ENCODE measurements at places on chromosomes 2 and 18.

GRCh38 chr2:189372688-189373257 is 68.5 kb upstream of the WDR75 start:
- DNase-seq: no peak

DNA sequence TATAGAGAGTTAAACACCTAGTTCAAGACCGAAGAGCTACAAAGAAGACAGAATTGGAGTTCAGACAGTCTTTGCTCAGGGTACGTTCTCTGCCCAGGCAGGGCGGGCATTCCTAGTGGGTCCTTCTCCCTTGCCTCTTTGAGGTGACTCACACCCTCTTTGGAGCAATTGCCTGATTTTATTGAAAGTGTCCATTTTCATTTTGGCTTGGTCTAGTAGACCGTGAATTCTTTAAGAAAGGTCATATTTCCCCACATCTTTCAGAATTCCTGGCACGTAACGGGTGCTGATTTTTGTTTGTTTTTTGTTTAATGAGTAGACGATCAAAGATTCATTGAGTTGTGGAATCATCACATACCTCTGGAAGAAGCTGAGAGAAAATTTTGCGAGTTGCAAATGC is 871.5 kb downstream of the RNF144A start:
- DNase-seq: no peak

GRCh38 chr18:40993363-40993762 is 961.7 kb upstream of the PIK3C3 start:
- DNase-seq: no peak

DNA sequence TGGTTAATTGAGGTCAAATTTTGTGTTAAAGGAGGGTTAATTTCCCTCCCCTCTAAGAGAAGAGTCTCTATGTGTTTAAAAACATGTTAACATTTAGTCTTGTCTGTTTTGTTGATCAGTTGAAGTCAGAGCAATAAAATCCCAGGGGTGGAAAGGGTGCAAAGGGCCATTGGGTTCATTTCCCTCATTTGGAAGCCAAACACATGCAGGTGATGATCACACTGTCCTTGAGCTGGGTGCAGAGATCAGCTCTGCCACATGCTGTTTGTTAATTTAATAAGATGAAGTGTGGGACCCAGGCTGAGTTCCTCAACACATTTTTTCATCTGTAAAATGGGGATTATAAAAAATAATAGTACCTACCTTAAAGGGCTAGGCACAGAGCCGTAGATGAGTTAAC is 260.9 kb downstream of the LPIN1 start:
- no peak for DNase-seq

- DNase-seq: no peak
Measured at GRCh38 chr2:1887106-1887505, 142.8 kb upstream of the PXDN start.

DNA sequence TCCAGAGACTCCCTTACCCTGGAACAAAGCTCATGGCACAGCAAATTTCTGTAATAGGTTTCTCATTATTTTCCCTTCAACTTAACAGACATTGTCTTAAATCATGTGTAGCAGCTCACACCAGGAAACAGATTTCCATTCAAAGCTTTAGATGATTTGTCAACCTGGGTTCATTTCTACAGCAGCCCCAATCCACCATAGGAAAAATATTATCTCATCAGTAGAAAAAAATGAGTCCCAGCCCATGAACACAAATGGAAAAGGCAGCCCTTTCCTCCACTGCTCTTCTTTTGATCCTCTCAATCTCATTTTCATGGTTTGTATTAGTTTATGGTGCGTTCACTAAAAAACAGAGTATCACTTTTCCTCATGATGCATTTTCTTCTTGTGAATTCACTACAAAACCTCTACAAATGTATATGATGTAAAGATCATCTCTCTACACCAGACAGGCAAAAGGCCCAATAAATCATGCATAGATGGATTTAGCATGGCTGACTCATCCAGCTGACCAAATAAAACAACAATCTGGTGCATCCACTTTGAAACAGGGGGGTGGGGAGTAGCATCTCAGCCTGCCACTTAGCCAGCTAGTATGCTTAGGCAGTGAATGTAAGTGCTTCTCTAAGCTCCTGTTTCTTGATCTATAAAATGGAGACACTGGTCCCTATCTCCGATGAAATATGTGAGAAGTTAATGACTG is 78.6 kb downstream of the SATB2 start:
- DNase-seq: no peak

- DNase-seq: no peak
Measured at GRCh38 chr18:56034949-56035348, 447.0 kb upstream of the TCF4 start.

DNA sequence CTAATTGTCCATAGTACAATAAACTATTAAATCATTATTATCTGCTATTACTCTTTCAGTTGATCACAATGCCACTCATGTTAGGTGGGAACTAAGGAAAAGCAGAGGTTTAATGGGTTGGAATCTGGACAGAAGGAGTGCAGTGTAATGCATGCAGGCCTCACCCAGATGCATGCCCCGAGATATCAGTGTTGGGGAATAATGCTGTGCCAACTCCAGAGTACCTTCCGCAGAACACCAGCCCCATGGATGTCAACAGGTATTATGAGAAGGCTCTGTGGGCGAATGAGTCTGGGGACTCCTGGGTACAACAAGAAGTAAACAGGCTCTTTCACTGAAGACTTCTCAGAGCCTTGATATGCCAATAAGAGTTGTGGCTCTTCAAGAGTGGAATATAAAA is 377.4 kb downstream of the ALK start:
- DNase-seq: no peak

DNA sequence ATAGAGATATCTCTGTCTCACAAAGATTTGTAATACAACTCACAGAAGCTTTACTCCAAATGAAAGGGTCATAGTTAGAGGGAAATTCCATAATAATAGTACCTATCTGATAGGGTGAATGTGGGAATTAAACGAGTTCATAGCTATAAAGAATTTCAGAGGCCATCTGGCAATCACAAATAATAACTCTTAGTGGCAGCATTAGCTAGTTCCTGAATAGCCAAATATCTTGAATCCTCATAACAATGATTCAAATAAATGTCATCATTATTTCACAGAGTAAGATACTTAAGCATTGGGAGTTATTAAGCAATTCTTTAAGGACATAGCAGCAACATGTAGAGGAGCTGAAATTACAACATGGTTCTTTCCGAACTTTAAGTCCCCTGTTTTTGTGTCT is 1265.0 kb upstream of the PIK3C3 start:
- DNase-seq: no peak

- DNase-seq: no peak
Measured at GRCh38 chr2:198113316-198113715, 308.9 kb downstream of the PLCL1 start.

DNA sequence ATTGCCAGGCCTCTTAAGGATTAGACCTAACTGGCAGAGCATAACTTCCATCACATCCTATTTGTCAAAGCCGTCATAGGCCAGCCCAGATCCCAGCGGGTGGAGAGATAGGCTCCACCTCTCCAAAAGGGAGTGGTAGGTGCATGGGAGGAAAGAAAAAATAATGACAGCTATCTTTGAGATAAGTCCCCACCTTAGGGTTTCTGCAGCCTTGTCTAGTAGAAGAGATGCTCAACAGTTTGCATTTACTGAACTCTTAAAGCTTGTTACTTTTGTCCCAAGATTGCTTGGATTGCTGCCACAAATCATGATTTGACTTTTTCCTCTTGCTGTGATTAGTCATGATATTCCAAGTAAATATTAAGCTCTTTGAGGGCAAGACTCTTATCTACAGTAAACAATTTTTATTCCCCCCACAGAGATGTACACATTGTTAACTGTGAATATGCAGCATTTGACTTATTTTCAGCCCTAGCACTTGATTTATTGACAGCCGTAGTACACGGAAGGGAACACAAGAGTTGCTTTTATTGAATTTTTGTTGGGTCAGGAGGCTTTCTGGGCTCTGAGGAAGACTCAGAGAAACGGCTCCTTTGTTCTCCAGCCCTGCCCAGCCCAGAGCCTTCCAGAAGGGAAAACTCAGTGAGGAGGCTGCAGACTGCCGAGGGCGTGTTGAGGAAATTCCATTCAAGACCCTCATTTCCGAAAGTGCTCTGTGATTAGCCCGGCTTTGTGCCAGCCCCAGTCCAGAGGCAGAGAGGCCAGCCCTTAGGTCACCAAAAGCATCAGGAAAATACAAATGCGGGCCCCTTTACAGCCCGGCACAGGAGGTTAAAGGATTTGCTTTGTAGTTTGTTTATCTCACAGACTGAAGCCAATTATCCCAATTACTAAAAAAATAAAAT is 75.5 kb upstream of the ZNF532 start:
- no peak for DNase-seq

- DNase-seq: no peak
Measured at GRCh38 chr2:238264072-238264460, 24.2 kb upstream of the HES6 start.

DNA sequence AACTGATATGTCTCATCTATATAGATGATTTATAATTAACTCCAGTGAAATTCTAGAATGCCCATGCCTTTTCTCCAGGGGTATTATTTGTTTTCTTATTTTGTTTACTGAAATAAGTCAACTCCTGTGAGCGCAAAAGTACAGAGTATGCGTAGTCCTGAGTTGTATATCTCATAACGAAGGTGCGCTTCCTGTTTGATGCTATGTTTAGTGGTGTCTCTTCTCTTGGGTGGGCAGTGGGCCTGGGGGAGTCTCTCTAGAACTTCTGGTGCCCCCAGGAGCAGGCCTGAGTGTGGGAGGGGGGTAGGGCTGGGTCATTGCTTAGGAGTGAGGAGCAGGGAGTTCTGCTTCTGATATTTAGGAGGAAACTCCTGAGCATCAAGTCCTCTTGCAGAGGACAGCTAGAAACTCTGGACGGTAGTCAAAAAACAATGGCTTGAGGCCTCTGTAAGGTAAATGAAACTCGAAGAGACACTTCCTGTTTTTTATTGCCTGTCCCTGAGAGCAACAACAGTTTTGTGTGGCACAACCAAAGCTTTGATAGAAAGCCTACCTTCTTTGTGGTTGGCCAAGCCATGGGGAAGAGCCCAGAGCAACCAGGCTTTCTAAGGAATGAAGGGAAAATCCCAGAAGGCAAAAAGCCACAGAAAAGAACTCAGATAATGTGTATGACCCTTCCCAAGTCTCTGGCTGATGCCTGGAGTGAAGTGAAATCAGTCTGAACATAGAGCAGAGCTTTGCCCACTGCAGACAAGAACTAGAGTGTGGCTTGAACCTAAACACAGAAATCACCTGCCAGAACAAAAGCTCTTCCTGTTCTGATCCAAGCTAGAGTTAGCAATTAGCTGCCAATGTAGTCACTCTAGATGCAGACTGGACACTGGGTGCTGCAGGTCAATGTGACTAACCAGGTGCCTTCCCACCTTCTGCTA is 8.5 kb upstream of the SP140L start:
- no peak for DNase-seq

DNA sequence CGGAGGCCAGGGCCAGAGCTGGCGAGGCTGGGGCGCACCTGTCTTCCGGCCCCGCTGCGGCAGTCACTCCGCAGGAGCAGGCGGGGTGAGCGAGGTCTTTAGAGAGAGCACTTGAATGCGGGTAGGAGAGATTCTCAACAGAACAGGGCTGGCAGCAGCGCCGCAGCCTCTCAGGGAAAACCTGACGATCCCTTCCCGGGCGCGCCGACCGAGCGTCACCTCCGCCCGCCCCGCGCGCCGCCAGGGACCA is 526 bp downstream of the PRKRA start:
- no peak for DNase-seq

- no peak for DNase-seq
Measured at GRCh38 chr18:12606592-12607315, 51.2 kb downstream of the SPIRE1 start.

- no peak for DNase-seq
Measured at GRCh38 chr2:123840016-123840415, 185.1 kb upstream of the CNTNAP5 start.

DNA sequence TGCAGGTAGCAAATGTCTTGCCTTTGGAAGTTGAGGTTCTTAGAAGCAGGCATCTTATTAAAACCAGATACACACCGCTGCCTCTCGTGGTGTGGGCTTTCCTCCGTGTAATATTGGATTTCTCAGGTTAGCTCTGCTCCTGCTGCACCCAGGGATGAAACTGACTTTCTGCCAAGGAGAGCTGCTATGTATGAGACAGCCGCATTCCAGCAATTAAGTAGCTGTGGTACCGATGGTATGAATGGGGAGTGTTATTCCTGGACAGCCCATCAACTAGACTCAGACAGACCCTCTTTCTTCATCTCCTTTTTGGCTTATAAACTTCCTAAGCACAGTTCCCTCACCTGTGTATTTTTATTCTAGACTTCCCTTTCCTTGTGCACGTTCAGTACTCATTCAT is 6.8 kb upstream of the EHD3 start:
- DNase-seq: no peak

DNA sequence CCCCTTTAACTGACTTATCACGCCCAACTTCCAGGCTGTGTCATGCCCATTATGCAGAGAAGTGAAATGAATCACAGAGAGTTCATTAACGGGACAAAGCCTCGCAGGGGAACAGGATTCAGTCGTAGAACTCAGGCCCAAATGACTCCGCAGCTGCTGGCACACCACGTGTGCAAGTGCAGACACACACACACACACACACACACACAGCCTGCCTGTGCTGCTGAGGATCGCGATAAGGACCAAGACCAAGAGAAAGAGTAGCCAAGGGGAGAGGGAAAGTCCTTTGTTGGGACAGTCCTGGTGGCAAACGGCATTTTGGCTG is 90.0 kb upstream of the TAF1B start:
- peak; percentile 62 for DNase-seq

GRCh38 chr2:207387001-207387571 is 142.7 kb upstream of the CREB1 start:
- no peak for DNase-seq

GRCh38 chr2:239125726-239126675 is 274.8 kb downstream of the HDAC4 start:
- DNase-seq: no peak

DNA sequence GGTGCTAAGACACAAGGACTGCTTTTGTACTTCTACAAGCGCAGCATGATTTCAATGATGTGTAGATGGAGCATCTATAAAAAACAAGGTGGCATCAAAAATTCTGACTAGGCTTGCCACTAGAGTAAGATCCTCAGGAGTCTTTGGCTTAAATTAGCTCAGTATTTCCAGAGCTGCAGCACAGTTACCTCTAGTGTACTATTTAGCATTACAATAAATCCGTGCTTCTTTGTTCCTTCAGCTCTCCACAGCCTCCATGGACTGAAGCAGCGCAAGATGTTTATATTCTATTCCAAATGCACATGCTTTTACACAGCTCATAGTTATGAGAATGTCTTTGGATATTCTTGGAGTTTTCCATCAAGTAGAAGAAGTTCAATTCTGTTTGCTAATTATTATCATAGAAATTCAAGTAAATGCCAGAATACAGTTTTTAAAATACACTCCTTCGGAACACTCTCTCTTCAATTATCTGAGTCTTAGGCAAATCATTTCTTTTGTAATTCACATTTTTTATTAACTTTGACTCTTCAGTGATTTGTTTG is 1133.0 kb upstream of the LRRTM1 start:
- DNase-seq: no peak

All from stimulated activated CD4-positive, alpha-beta T cell treated with anti-CD3 and anti-CD28 coated beads, Interleukin-4, amount 100 ng/mL, for 4 hours (primary cell).